NCI-H748 treated with DMSO at 0.1 percent for 48 hours (cell line): ENCODE measurements at places on chromosomes 12 and 14.

DNA sequence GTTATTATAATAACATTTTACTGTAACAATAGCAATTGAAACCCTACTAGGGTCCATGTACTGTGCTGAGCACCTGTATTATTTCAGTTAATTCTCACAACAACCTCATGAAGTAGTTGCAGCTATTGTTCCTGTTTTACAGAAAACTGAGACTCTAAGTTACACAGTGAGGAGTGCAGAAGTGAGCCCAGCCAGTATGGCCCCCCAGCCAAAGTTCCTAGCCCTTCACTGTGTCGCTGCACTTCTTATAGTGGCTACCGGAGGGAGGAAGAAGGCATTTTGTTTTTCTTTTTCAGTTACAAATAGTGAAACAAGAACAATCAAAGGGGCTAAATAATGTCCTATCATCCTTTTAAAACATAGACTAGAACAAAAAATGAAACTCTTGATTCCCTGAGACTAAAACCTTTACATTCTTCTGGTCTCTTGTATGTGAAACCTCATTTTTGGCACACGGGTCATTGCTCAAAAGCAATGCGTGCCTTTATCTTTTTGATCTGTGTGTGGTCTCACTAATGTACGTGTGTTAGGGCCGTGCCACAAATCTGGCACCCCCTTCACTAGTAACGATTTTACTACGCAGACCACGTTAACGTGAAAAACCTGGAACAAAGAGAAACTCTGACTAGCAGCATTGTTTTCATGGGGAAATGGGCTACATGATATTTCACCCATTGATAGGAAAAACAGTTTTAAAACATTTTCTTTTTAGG lies 88.7 kb downstream of the LLPH start:
- DNase-seq: no peak

DNA sequence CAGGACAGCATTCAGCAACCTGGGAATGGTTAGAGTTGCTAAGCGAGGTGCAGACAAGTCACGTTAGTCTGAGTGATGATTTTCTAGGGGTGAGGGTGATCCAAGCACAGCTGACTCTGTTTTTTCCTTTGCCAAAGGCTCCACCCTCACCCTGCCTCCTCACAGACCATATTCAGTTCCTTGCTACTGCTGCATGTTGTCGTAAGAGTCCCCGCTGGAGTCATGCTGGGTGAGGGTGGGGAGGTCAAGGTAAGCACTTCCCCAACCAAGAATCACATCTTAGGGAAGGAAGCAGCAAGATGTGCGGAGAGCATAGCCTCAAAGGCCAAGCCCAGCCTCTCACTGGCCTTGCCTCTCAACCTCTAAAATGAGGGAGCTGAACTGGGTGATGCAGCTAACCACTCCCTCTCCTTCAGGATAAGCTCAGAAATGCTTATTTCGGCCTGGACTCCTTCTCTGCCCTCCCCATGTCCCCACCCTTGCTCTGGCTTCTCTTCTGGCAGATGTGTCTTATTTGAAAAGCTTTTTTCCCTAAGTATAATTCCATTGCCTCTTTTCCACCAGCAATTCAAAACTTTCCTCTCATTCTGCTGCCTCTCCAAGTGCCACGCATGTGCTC lies 66.9 kb upstream of the ACTN1 start:
- DNase-seq: no peak

DNA sequence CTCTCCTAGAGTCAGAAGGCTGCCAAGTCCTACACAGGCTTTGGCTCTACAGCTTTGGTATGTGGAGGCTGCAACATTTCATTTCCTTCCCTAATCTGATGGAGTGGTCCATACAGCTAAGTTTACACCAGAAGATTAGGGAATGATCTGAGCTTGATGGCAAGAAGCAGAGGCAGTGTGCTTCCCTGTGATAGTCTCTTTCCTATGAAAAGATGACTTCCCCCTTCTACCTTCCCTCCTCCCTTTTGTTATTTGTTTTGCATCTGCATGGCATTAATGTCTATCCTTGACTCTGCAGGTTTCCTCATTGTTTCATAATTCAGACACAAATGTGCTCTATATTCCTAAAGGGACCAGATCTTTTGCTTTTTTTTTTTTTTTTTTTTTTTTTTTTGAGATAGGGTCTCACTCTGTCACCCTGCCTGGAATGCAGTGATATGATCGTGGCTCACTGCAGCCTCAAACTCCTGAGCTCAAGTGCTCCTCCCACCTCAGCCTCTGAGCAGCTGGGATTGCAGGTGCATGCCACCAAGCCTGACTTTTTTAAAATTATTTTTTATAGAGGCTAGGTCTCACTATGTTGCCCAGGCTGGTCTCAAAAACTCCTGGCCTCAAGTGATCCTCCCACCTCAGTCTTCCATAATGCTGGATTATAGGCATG lies 76.3 kb downstream of the GRIP1 start:
- DNase-seq: no peak

DNA sequence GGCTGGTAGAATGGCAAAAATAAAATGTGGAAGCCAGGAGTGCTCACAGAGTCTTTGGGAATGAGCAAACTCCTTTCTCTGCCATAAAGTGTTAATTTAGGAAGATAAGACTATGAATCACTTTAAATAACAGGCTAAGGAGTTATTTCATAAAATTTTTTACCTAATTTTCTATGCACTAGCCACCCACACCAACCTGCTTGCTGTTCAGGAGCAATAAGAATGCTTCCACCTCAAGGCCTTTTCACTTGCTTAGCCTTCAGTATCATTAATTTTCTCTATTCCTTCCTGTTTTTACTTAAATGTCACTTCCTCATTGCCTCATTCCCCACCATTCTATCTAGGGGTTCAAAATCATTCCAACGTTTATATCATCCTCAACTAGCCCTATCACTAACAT lies 326.8 kb downstream of the CCER1 start:
- DNase-seq: no peak

- DNase-seq: no peak
Observed at GRCh38 chr14:38950676-38951075, 152.4 kb downstream of the SEC23A start.

DNA sequence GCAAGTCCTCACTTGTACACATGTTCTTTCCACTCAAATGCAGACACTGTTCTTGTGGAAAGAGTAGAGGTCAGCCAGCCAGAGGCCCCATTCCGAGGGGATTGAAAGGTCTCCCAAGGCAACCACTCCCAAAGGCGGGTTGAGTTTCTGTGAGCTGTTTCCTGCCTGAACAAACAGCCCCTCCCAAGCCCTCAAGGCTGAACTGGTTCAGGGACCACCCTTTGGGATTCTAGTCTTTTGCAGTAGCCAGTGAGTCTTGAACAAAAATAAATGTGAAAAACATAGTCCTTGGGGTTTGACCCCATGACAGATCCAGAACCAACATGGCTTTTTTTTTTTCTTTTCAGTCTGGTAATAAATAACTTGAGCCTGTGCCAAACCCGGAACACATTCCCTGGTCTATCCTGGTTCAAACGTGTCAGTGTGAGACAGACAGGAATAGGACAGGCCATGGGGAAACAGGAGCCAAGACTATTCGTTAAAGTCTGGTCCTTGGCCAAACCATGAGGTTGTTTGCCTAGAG lies 17.6 kb upstream of the STK38L start:
- DNase-seq: no peak

DNA sequence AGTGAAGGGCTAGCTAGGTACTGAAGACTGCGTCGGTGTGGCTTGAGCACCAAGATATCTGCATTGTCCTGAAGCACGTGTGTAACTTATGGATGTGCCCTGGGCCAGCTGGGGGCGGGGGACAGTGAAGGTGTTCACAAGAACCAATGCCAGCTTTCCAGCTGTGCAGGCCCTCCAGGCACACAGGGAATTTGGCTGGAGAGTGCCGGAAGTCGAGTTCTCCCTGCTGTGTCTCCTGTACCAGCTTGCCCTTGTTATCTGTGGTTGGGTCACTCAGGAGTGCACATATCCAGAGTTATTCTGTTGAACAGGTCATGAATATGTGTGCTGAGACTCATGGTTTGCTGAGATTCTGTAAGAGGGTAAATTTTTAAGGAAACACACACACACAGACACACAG lies 75.9 kb upstream of the CRY1 start:
- DNase-seq: no peak

GRCh38 chr12:2960390-2960956 lies 1.3 kb downstream of the TEAD4 start:
- no peak for DNase-seq

- no peak for DNase-seq
Observed at GRCh38 chr14:61226015-61226654, 55.0 kb downstream of the TMEM30B start.

- no peak for DNase-seq
Observed at GRCh38 chr12:70722584-70723343, 85.5 kb upstream of the PTPRB start.

DNA sequence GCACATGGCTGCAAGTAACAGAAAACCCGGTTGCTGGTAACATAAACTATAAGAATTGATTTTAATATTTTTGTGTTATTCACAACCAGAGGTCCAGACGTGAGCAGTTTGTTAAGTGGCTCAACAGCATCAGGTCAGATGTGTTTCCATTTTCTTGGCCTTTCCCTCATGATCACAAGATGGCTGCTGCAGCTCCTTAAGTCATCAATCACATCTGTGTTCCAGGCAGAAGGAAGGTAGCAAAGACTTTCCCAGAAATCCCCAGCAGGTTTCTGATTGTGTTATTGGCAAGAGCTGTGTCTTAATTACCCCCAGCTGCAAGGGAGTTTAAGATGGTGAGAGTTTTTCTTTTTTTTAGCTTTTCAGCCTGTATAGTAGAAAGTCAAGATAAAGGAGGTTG lies 40.4 kb upstream of the MYL2 start:
- no peak for DNase-seq

DNA sequence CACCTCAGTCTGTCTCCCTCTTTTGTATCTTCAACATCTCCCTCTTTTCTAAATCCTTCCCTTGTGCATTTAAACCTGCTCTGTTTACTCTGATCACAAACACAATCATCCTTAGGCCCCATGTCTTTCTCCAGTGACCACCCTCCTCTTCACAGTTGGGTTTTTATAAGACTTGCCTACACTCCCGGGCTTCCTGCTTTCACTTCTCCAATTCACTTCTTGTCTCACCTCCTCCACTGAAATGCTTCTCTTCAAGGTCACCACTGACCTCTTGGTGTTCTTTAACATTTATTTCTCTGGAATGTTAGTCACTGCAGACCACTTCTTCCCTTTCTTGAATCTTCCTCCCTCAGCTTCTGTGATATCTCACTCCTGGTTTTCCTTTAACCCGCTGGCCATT lies 8.7 kb upstream of the SMCO2 start:
- DNase-seq: no peak

DNA sequence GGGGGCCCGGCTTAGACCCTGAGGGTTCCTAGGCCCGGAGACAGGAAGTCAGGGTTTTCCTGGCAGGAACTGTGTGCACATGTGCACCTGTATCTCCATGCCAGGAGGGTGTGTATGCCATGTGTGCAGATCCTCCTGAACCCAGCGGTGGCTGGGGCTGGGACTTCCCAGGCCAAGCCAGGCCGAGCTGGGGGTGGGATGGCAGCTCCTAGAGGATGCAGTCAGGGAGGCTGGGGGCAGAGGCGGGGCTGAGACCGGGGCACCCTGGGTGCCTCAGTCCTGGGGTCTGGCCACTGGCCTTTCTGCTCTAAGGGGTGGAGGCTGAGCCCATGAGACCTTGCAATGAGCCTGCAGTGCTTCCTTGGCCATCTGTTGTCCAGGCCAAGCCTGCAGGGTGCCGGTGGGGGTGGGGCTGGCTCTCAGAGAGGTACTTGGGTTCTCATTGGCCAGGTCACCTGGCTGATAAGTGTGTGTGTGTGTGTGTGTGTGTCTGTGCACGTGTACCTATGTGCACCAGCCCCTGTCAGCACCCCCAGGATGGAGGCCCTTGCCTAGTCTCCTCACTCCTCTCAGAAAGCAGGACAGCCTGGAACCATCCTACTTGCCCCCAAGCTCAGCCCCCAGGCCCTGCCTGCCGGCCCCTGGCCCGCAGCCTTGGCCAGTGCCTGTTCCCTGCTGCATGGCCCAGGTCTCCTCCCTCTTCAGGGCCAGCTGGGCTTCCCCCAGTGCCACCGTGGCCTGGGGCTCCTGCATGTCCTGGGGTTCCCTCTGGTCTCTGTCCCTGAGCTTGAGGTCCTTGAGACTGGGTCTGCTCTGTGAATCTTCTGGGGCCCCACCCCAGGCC lies 10.6 kb upstream of the TNFAIP2 start:
- DNase-seq: no peak

GRCh38 chr14:96592591-96593386 lies 90.6 kb downstream of the PAPOLA start:
- no peak for DNase-seq

GRCh38 chr12:38669530-38669929 lies 235.9 kb downstream of the CPNE8 start:
- DNase-seq: no peak

DNA sequence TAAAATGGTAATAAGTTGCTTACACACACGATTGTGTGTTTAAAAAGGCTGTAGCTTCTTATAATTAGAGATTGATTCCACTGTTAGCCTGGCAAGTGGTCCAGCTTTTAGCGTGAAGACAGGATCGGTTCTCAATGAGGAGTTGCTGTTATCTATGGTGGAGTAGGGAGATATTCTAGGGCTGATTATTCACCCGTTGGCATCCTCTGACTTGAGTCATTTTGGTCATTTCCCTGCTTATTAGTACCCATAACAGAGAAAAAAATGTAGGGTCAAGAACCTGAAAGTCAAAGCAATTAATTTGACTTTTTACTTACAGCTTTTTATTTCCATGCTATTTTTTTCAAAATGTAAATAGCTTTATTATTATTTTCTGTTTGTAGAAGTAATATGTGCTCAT lies 76.0 kb downstream of the KCNK13 start:
- DNase-seq: no peak

DNA sequence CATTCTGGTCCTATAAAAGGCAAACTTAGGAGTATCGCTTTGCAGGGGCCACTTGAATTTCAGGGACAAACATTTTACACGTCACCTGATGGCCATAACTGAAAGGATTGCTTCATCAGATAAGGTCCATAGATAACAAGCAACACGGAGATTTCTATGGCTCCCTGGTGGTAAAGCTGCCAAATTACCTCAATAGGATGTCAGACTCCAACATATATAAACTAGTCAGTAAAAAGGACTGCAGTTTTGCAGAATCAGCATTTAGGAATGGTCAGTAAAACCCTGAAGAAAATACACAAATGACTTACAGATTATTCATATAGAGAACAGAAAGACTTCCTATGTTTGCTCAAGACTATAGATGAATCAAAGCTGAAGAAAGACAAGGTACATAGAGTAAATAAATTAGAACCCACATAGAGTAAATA lies 66.1 kb upstream of the GRIP1 start:
- no peak for DNase-seq

DNA sequence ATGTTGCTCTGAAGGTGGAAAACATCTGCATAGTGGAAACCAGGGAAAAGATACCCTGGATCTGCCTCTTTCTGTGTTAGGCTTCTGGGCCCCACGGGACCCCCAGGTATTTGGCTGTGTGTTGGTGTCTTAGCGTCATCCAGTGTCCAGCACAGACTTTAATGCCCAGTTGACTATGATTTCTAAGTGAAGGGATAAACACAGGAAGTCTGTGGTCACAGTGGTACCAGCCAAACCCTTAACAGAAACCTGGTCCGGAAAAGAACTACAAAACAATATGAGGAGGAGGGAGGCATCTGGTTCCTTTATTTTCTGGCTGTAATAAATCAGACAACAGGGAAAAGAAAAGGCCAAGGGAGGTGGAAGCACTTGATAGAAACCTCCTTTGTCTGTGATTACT lies 56.4 kb downstream of the CMKLR1 start:
- no peak for DNase-seq
